ENCODE measurements at places on chromosomes 2 and 18. TPM values are rescaled to one million over a fixed set of nuclear protein-coding genes. Genes with fewer than 3 reads are reported as not detected.

DNA sequence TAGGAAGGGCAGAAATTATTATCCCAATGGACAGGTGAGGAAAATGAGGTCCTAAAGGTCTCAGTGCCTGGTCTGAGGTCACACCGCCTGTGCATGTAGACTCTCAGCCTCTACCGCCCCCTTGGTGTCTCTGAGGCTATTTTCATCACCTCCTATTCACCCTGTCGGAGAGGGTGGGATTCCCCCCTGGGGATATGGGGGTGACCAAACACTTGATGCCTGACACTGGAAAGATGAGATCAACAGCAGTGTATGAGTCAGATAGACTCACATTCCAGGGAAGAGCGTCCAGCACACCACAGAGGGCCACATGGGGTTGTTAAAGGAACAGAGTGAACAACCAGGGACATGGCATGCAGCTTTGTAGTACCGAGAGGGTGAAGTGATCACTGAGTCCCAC, 199.7 kb downstream of the SMAD2 start:
- DNase-seq: no peak

GRCh38 chr2:210337159-210337558, 22.2 kb upstream of the MYL1 start:
- no peak for DNase-seq

Gene MYO1B
- 16.0 TPM for total RNA-seq

DNA sequence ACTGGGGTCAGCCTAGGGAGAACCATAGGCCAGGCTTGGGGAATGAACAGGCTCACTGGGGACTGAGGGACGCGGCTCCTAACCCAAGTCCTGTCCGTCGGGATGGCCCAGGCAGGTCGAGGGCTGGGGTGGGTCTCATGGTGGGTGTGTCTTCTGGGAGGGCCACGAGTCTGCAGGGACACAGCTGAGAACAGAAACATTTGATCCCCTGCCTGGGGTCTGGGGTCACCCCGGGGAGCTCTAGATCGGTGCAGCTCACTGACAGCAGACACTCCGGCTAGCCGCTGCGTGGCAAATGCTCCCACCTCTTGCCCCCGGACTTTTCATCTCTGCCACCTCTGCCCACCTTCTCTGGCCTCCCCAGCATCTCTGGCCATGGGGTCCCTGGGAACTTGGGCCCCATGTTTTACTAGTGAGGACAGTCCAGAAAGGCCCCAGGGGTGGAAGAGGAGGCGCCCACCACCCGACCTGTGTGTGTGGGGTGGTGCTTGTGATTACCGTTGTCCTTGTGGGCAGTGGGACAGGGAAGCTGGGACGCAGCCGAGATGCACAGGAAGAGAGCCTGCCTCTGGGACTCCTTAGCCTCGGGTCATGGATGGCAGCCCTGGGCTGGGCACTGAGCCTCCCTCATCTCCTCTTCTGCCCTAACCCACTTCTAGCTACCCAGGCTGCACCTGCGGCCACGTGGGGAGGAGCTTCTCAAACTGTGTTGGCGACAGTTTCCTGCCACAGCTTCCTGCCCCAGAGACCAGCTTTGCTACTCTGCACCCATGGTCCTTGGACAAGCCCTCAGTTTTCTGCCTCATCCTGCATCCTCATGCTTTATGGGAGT, 4.9 kb downstream of the ZAP70 start:
- DNase-seq: no peak

- no peak for DNase-seq
Observed at GRCh38 chr18:63208676-63209075, 110.9 kb downstream of the BCL2 start.

GRCh38 chr2:218995561-218995960, 2.3 kb upstream of the CRYBA2 start:
- DNase-seq: no peak

GRCh38 chr2:45459860-45460259, 151.2 kb downstream of the SRBD1 start:
- no peak for DNase-seq

DNA sequence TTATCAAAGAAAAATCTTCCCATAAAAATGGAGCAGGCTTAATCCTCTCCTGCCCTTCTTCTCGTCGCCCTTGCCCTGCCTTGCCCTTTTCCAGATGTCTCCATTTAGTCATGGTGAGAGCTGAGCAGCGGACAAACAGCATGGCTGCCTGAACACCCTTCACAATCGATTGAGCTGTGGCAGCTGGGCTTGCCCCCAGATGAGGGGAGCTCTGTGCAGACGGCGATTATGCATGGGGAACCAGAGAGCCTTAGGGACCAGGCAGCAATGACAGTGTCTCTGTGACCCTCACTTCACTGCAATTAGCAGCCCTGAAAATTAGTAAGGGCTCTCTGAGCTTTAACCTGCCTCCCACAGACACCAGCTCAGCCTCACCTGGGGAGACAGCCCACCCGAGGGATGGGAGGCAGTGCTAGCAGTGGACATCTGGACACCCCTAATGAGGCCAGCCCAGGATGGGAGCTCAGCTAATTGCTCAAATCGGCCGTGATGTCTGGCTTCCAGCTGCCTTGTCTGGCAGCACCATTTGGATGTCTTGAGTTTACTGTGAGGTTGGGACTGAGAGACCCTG, 365.7 kb downstream of the TNS1 start:
- DNase-seq: no peak

DNA sequence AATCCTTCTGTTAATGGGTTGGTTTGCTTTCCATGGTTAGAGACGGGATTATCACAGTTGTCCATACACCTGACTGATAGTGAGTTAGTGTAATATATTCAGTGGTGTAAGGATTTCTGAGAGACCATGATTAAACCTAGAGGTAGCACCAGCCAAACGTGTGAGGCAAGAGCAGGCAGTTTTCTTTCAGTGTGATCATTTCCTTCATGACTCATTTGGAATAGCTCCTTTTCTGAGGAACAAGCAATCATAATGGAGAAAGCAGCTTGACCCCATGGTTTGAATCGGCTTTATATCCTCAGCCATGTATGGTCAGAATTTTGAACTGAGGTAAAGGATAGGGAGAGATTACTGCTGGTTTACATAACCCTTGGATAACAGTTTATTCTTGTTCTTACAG, 2.9 kb downstream of the MXD1 start:
- no peak for DNase-seq

Gene LAMA1
- 0.17 TPM for total RNA-seq

GRCh38 chr2:48736251-48736650, 19.3 kb downstream of the LHCGR start:
- DNase-seq: no peak

DNA sequence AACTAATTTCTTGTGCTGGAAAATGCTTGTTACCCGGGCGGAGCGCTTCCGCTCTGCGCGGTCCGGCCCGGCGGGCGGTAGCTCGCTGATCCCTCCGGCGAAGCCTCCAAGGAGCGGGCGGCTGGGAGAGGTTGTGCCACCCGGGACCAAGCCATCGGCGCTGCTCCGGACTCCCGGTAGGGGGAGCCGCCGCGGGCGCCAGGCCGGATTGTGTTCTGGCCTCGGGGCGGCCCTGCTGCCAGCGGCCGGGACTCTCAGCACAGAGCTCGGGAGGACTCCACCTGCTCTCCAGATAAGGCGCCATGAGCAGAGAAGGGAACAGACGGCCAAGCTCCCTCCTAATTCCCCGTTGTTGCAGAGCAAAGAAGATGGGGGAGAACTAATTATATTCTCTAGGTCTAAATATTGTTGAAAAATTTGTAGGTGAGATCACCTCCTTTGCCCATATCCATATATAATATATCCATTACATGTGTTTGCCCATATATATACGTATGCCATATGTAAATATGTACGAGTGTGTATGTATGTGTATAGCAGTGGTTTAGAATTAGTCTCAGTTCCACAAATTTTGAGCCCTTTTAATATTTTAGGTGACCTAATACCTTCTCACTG, 13.8 kb upstream of the SATB2 start:
- peak; percentile 73 for DNase-seq

Gene CMPK2
- total RNA-seq: 3.9 TPM

- DNase-seq: no peak
Observed at GRCh38 chr2:118457951-118458350, 369.7 kb downstream of the INSIG2 start.

Gene DSC3
- 0.10 TPM for total RNA-seq

DNA sequence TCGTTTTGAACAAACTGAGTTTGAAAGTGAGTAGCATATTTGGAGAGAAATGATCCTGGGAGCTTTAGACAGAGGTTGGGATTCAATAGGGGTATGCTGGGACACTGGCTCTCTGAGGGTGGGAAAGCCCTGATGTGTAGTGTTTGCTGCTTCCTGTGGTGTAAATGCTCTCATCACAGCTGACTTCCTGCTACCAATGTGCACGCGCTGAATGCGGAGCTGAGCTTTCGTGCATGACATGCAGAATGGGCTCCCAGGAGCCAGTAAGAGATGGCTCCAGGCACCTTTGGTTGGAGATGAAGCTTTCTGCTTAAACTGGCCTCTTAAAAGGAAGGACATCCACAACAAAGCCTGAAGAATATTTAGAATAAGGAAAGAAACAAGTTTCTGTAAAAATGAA, 224.1 kb upstream of the CCDC150 start:
- no peak for DNase-seq

Gene CROCC2
- not detected for total RNA-seq

DNA sequence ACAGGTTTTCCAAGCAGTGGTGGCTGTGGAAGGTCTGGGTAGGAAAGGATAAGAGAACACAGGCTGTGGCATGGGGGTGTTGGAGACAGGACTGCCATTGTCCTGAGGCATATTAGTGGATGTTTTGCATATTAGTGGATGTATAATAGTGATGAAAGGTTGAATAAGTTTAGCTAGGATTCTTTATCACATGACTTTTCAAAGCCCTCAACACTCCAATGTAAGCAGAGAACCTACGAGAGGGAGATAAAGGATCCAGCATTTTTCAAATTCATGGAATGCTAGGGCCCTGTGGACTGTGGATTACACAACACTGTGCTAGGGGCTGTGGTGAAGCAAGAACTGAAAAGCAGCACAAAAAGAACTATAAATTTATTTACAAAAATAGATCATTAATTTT, 63.2 kb downstream of the POLE4 start:
- no peak for DNase-seq

DNA sequence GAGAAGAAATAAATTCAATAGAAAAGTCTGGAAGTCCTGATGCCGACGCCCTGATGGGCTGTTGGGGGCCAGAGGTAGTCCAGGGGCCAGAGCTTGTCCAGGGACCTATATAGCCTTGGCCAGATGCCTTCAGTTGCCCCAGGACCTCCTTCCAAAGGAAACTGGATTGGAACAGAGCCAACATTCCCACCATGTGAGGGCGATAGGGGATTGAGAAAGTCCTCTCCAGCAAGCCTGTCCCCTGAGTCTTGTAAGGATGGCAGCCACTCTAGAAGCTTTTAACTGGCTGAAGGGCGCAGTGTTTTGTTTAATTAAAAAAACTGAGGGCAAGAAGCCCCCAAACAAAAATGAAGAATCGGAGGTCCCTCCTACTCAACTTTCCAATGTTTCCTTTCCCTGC, 54.9 kb upstream of the CDCA7 start:
- no peak for DNase-seq

Gene CYP27C1
- total RNA-seq: 0.10 TPM

Gene MARCHF4
- total RNA-seq: not detected

Gene RGPD3
- not detected for total RNA-seq

Gene IL36G
- not detected for total RNA-seq

- peak; percentile 23 for DNase-seq
Observed at GRCh38 chr18:4264347-4264791, 190.7 kb downstream of the DLGAP1 start.

Gene CHST9
- total RNA-seq: 7.0 TPM

Gene GCKR
- not detected for total RNA-seq
